ENCODE measurements at places on chromosomes 16 and 17. TPM values are rescaled to one million over a fixed set of nuclear protein-coding genes. Genes with fewer than 3 reads are reported as not detected.
A peak's percentile ranks its signal among the peaks of the same experiment; 100 is the strongest.

GRCh38 chr16:20879175-20880040 lies 20.8 kb downstream of the DCUN1D3 start:
- no peak overlapping the region for H3K4me3 ChIP-seq
- peak overlapping the region; percentile 81 for H3K27ac ChIP-seq
- H3K36me3 ChIP-seq = no peaks in the 10 kb centered on the region
- H3K27me3 ChIP-seq = no peaks in the 10 kb centered on the region
- peak; percentile 23 for DNase-seq

The TP53 gene
- total RNA-seq = 66.9 TPM

The KRTAP2-3 gene
- 0.28 TPM for total RNA-seq

DNA sequence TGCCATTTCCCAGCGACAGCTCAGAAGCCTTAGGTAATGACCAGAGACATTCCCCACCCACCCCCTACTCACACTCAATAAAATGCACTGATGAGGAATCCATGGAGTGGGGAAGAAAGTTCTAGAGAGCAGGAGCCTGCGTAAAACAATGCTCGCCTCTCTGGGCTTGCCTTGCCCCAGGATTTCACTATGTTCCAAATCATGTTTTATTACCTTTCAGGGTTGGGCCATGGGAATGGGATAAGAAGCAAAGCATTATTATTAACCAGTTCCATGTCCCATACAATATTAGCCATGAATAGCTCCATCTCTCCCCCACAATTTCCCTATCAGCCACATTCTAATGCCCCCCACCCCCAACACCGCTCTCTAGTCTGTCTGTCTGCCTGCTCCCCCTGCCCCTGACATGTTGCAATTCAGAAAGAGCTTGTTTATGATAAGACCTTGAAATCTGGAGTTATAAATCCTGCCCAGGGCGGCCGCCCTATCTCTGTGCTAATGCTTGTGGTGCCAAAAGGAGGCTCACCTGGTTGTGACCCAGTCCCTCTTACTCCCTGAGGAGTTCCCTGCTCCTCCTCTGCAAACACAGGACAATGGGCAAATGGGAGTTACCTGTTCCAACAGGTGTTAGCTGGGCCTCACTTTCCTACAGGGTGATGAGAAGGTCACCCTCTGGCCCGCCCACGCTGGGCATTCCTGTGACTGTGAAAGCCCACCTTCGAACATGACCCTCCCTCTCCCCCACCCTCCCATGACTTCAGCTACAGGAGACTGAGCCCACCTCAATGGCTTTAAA lies 28.0 kb upstream of the DDX52 start:
- no peaks in the 10 kb centered on the region for H3K36me3 ChIP-seq
- no peaks in the 10 kb centered on the region for H3K27me3 ChIP-seq
- H3K27ac ChIP-seq = no peak overlapping the region
- no peak for DNase-seq
- H3K4me3 ChIP-seq = no peak overlapping the region

The NPTX1 gene
- total RNA-seq = 0.31 TPM

DNA sequence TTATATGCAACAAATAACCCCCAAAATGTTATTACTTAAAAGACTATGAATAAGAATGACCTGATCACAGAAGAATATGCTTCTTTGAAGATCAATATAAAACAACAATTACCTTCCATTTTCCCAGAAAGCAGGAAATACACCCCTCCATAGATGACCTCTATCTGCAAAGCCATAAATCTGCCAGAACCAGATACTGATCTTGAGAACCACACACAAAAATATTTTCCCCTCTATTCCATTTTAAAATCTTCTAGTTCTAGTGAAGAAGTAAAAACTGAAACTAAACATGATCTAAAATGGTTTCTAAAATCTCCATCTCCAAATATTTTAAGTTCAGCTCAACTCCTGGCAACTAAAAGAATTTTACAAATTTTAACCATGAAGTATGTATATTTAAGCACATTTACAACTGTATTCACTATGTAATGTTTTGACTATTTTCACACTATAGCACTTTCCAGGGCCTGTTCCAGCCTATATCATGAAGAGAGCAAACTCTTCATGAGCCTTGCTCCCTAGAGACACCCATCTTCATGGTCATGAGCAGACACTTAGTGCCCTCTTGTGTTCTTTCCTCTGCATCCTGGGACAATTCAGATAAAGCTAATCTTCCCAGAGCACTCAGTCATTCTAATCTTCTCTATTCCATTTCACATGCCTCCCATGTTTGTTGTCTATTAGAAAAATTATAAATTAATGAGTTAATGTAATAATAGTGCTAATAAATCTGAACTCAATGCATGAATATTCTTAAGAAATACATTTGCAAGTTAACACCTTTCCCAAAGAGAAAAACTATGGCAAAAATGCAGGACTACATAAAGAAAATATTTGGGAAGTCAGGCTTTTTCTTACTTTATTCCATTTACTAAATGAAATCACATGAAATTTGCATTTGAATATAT lies 87.0 kb downstream of the HELZ start:
- peaks cover 5% of the 10 kb centered on the region for H3K36me3 ChIP-seq
- no peak overlapping the region for H3K4me3 ChIP-seq
- H3K27ac ChIP-seq = no peak overlapping the region
- no peaks in the 10 kb centered on the region for H3K27me3 ChIP-seq

DNA sequence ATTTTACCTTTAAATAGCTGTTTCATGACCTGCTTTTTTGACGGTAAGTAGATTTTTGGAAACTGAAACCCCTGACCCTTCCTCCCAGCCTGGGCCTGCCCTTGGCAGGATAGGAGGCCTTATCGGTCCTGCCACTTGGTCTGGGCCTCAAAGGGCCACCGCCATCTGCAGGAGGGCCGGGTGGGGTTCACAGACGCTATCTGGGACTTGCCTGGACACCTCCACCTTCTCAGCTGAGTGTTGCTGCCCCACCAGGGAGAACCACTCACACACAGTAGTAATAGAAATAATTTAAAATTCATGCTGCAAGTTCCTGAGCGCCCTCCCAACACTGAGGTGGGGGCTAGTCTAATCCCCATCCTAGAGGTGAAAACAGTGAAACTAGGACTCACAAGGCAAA lies 4.6 kb upstream of the NPRL3 start:
- H3K4me1 ChIP-seq = no peaks in the 10 kb centered on the region
- no peaks in the 10 kb centered on the region for H3K27me3 ChIP-seq
- no peak overlapping the region for H3K27ac ChIP-seq
- H3K36me3 ChIP-seq = no peaks in the 10 kb centered on the region

DNA sequence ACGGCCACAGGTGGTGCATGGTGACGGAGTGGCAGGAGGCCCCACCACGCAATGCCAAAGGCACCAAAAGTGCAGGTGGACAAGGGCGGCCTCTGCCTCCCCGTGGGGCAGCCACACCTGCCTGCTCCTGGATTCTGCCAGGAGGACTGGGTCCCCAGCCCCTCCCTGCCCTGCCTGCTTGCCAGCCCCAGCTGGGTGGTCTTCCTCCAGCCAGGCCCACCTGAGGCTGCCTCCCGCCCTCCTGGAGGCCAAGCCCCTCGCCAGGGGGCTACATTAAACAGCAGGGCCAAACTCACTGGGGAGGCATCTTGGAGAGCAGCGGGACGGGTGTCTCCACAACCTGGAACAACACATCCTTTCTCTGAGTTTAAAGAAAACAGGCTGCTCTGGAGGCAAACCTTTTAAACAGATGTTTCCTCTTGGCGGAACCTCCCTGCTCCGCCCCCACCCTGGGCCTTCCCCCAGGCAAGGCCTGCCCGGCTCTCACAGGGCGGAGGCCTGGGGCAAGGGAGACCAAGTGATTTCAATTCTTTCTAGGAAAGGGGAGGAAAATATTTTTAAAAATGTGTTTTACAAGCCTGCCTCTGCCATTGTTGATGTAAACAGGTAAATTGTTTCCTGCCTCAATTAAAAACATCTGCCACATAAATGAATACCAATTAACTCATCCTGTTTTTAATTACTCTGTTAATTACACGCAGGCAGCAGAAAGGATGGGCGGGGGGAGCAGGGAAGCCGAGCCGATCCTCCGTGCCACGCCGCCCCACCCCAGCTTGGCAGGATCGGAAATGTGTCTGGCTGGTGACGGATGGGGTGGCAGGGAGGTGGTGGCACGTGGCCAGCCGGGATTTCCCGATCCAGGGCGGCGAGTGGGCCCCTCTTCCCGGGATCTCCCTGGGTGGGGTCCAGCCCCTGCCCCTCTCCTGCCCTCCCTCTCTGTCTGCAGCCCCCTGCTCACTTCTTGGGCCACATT lies 54.4 kb upstream of the PABPN1L start:
- no peaks in the 10 kb centered on the region for H3K27me3 ChIP-seq
- no peak overlapping the region for H3K4me3 ChIP-seq
- H3K36me3 ChIP-seq = no peaks in the 10 kb centered on the region
- no peak overlapping the region for H3K27ac ChIP-seq
- no peaks in the 10 kb centered on the region for H3K4me1 ChIP-seq

The DNAJA3 gene
- 41.1 TPM for total RNA-seq
